ENCODE measurements at places on chromosomes 7 and 10. TPM values are rescaled to one million over a fixed set of nuclear protein-coding genes. Genes with fewer than 3 reads are reported as not detected.

SFTPA1 gene
- total RNA-seq: not detected

LLCFC1 gene
- not detected for total RNA-seq

MRLN gene
- not detected for total RNA-seq

DNA sequence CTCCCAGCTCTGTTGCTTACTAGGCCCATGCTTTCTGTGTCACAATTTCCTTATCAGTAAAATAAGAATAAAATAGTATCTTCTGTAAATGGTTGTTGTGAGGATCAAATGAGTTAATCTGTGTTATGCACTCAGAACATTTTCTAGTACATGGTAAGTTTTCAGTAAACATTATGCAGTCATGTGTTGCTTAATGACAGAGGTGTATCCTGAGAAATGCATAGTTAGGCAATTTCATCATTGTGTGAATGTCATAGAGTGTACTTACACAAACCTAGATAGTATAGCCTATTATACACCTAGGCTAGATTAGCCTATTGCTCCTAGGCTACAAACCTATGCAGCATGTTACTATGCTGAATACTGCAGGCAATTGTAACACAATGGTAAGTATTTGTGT, 4.4 kb downstream of the PTTG1IP2 start:
- no peak for DNase-seq

GRCh38 chr10:3290550-3290949, 118.0 kb upstream of the PITRM1 start:
- no peak for DNase-seq

DNA sequence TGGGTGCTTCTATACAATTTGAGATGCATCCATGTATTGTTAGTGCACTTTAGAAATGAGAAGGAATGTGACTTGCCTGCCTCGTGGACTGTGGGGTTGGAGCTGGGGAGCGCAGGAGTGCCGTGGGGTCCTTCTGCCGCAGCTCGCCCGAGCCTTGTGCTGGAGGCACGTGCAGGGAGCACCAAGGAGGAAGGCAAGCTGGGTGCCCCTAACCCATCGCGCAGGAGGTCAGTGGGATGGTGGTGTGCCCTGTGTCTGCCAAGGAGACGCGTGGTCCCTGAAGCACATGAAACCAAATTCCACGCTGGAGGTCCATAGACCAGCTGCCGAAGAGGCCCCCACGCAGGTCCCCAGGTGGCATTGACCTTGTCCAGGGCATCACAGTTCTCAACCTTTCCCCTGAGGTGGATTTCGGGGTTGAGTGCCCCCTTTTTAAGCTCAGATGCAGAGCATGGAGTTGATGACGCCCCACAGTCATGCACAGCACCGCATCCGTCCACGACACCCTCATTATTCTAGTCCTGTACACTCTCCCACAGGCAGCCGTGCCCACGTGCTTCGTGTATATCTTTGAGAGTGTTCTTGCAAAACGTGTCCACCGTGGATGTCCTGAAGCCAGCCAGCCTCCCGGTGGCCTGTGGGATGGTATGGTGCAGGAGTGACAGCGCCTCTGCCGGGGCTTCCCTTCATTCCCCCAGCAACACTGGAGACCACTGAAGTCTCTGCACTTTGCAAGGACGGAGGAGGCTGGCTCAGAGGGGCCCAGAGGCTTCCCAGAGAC, 35.5 kb downstream of the FKBP6 start:
- DNase-seq: no peak

DNA sequence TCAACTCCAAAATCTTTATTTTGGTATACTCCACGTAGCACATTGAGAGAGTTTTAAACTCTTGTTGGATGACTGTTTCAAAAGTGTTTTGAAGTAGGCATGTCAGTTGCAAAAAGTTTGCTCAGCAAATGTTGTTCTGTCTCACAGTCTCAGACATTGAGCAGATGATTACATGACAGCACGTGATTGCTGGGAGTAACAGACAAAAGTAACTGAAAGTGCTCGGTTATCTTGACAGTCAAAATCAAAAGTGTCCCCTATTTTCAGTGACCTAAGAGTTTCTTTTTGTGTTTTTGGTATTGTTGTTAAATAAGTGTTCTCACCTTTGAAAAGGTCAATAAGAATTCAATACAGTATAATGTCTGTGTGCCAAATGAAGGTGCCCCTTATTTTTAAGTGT, 84.3 kb downstream of the CFTR start:
- no peak for DNase-seq

DNA sequence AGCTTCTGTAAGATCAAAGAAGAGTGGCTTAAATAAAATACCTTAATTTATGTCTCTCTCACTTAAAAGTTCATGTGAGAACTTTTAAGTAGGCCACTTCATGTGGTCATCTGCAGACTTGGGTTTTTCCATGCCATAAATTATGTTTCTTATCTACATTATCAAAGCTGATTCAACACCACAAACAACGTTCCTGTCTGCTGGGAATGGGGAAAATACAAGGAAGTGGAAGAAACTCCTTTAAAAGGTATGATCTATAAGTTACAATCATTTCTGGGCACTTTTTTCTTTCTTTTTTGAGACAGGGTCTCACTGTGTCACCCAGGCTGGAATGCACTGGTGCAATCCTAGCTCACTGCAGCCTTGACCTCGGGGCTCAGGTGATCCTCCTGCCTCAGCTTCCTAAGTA, 16.9 kb upstream of the OTUD1 start:
- no peak for DNase-seq

DNA sequence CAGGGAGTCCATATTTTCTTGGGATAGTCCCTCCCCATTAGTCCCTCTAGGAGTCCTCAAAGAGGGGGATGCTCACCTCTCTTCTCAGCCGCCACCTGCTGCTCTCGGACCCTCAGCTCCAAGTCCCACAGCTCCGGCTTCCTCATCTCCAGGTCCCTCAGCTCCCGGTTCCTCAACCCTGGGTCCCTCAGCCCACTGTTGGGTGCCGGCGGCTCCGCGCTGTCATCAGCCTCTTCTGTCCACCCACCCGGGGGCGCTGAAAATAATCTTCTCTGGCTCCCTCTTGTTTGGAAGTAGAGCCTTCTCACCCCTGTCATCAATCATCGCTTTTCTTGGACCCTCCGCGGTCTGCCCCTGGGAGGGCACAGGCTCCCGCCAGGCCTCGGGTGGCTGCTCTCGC, 13.3 kb upstream of the CNNM1 start:
- DNase-seq: no peak

GRCh38 chr10:117346574-117346973, 28.7 kb downstream of the PDZD8 start:
- DNase-seq: no peak
